ENCODE measurements at places on chromosomes 12 and 14. TPM values are rescaled to one million over a fixed set of nuclear protein-coding genes. Genes with fewer than 3 reads are reported as not detected.

- no peaks in the 10 kb centered on the region for H3K36me3 ChIP-seq
- DNase-seq, result no peak
- H3K4me1 ChIP-seq, result no peaks in the 10 kb centered on the region
- H3K4me3 ChIP-seq, result no peak overlapping the region
- no peaks in the 10 kb centered on the region for H3K27me3 ChIP-seq
Observed at GRCh38 chr12:18217966-18218365, 43.4 kb upstream of the PIK3C2G start.

GRCh38 chr12:53985994-53986685 lies 1.2 kb downstream of the HOXC10 start:
- H3K36me3 ChIP-seq, result no peaks in the 10 kb centered on the region
- H3K4me3 ChIP-seq, result no peak overlapping the region
- peak; percentile 53 for DNase-seq
- H3K27me3 ChIP-seq, result peaks cover 83% of the 10 kb centered on the region
- peaks cover 33% of the 10 kb centered on the region for H3K4me1 ChIP-seq

DNA sequence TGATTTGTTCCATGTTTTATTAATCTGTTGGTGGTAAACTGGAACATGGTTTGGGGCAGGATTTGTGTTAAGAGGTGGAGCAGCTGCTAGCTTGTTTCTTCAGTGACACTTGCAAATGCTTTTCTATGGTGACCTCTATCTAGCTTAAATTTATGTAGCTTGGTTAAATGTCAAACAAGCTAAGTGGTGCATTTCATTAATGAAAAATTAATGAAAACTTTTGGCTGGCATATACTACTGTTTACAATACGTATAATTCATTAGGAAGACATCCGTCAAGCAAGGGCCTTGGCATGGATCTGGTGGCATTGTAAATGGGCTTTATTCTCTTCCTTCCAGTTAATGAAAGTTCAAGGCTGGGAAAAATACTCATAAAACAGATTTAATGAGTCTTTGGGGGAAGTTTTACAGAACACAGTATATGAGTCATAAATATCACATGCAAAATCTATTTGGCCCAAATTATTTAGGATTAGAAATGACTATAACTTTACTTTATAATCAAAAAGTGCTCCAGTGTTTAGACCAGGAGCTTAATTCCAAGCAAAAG lies 807.7 kb upstream of the SEL1L start:
- no peaks in the 10 kb centered on the region for H3K27me3 ChIP-seq
- no peak for DNase-seq

DNA sequence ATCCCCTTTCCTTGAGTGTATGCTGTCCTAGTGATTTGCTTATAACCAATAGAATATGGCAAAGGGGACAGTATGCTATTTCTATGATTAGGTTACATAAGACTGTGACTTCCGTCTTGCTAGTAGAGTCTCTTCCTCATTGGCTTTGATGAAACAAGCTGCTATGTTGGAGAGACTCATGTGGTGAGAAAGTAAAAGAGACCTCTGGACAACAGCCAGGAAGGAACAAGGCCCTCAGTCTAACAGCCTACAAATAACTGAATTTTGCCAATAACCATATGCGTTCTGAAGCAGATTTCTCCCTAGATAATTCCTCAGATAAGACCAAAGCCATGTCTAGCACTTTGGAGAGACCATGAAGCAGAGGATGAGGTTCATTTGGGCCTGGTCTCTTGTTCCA lies 134.5 kb upstream of the NAV3 start:
- H3K4me1 ChIP-seq, result no peaks in the 10 kb centered on the region
- H3K36me3 ChIP-seq, result no peaks in the 10 kb centered on the region
- H3K4me3 ChIP-seq, result no peak overlapping the region
- no peaks in the 10 kb centered on the region for H3K27me3 ChIP-seq
- H3K27ac ChIP-seq, result no peak overlapping the region

The TAS2R10 gene
- total RNA-seq, result not detected
